Epithelial cell of proximal tubule (primary cell): ENCODE measurements at places on chromosomes 4 and X. TPM values are rescaled to one million over a fixed set of nuclear protein-coding genes. Genes with fewer than 3 reads are reported as not detected.

STATH gene
- not detected in 2 replicates for total RNA-seq

UGT2B15 gene
- not detected in 2 replicates for total RNA-seq

S100P gene
- 0.14 and 92.5 TPM in 2 replicates for total RNA-seq

PJA1 gene
- total RNA-seq: 18.8 and 25.0 TPM in 2 replicates

TEX11 gene
- not detected in 2 replicates for total RNA-seq

KDR gene
- total RNA-seq: 0.29 and 1.4 TPM in 2 replicates

DMRTC1 gene
- not detected in 2 replicates for total RNA-seq

TNMD gene
- not detected in 2 replicates for total RNA-seq

LINC00632 gene
- total RNA-seq: 0.29 and 2.8 TPM in 2 replicates

RS1 gene
- not detected in 2 replicates for total RNA-seq

PARM1 gene
- 0.87 and 1.3 TPM in 2 replicates for total RNA-seq

L1CAM gene
- 35.7 and 62.1 TPM in 2 replicates for total RNA-seq

MBTPS2 gene
- 5.0 and 5.9 TPM in 2 replicates for total RNA-seq

TSR2 gene
- 13.2 and 14.3 TPM in 2 replicates for total RNA-seq

UCP1 gene
- 0.43 TPM in 1 of 2 replicates, not detected in the other for total RNA-seq

ZCCHC18 gene
- 0.63 and 1.2 TPM in 2 replicates for total RNA-seq

ZFP92 gene
- total RNA-seq: 0.06 and 0.14 TPM in 2 replicates

FATE1 gene
- not detected in 2 replicates for total RNA-seq

CAPN6 gene
- total RNA-seq: 0.36 and 1.2 TPM in 2 replicates

SMIM10L2A gene
- total RNA-seq: 0.65 and 2.3 TPM in 2 replicates

DMP1 gene
- not detected in 2 replicates for total RNA-seq

MAMLD1 gene
- total RNA-seq: 1.5 and 2.5 TPM in 2 replicates

NUP62CL gene
- 3.5 and 14.8 TPM in 2 replicates for total RNA-seq

SLC10A4 gene
- 0.36 TPM in 1 of 2 replicates, not detected in the other for total RNA-seq
